ENCODE measurements at places on chromosomes 6 and 20.

DNA sequence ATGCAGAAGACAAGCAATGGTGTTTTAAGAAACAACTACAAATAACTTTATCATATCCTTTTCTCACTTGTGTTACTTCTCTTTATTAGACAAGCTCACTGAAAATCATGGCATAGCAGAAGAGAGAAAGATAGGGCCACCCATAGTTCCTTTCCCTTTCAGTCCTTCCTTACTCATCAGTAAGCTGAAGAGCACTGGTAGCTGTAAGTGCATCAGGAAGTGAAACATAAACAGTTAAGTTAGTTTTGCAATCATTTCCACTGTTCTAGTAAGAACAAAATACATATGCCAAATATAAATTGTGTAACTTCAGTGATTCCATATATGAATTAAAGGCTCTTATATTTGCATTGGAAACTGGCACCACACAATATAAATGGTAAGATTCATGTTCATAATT, 220.1 kb downstream of the HACE1 start:
- no peak for DNase-seq

DNA sequence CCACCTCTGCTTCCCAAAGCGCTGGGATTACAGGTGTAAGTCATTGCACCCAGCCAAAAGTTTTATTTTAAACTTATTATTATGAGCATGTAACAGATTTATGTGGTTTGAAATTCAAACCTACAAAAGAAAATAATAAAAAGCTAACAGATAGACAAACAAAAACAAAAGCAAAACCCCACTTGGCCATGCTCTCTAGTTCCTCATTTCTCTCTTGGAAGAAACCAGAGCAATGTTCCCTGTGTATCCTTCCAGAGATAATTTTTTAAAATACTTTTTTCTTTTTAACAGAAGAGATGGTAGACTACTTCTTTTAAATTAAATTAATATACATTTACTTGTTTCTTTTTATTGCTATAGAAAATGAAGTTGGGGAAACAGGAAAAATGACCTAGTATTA, 28.0 kb upstream of the SLC17A3 start:
- no peak for DNase-seq

DNA sequence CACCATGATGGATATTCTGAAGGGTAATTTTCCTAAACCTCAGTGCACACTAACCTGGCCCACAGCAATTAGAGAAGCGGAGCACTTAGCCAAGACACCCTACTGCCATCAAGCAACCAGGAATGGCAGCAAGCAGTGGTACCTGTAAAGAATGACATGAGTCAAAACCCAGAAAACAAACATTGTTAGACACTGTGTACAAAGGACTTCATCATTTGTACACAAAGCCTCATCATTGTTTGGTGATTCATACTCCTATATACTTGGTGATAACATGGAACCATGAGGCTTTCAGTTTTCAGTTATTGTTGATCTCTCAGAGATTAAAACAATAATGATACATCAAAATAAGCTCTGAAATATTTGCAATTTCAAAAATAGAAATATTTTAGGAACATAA, 74.6 kb downstream of the MLIP start:
- no peak for DNase-seq

GRCh38 chr20:7879883-7880282, 60.4 kb downstream of the HAO1 start:
- DNase-seq = no peak

DNA sequence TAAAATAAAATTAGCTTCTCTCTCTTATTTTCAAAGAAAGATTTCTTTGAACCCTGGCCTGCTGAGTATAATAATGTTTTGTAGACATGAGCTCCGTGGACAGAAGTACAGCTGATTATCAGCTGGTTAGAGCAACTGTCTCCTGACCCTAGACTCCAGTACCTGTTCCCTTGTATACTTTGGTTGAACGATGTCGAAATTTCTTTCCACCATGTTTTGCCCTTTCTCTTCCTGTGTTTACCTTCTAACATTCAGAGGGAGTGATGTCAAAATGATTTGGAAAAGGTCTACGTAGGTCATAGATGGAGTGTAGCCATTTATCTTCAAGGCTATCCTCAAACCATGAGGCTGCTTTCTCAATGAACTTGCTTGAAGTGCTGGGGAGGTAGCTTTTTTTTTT, 16.8 kb upstream of the ADTRP start:
- DNase-seq = no peak

DNA sequence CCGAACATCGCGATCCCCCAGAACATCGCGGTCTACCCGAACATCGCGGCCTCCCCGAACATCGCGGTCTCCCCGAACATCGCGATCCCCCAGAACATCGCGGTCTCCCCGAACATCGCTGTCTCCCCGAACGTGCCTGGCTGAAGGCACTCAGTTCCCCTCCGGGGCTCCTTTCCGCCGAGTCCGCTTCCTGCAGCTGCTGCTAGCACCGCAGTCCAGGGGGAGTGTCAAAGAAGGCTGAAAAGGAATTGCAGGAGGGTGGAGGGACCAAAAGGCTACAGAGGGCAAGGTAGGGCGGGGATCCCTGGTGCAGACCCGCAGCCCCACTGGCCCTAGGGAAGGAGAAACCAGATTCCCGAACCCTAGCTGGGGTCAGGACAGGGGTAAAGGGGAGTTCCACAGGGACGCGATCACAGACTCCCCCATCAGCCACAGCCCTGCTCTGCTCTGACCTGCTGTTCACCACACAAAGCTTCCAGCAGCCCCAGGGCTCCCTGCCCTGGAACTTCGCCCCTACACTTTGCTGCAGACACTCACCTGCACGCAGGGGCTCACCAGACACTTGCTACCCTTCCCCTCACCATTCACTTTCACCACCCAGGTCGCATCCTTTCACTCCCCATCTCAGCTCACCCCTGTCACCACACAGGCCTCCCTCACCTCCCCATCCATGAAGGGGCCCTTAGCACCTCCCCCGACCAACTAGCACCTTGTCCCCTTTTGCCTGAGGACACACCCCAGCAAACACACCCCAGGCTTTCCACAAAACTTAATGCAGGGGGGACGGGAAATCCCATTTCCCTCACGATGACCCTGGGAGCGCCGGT, 1.7 kb downstream of the ULBP1 start:
- no peak for DNase-seq

DNA sequence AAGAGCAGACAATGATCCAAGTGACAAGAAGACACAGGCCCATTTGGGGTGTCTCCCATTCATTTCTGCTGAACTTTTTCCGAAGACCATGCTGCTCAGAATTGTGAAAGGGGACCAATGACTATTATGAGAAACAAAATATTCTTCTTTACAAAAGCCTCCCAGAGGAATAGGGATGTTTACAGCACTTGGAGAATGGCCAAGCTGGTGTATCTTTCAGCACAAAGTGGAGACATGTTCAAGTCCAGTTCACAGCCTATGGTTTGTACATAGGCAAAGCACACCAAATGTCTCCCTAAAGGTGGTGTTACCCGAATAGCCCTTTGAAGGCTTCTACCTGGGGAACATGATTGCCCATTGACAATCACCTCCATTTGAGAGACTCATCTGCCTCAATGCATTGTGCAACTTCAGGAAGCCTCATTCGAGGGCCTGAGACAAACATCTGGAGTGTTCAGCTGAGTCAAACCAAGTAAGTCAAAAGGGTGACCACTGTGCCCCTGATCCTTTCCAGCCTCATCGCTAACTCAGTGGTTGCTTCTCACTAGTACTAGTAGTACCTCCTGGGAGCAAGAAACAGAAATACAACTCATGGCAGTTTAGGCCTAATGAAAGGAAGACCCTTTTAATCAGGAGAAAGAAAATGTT, 451.0 kb upstream of the MARCKS start:
- DNase-seq = no peak

GRCh38 chr6:116267836-116268588, 11.7 kb downstream of the TSPYL1 start:
- no peak for DNase-seq

All from NCI-H2081 treated with DMSO at 0.1 percent for 48 hours (cell line).